Karpas-422 (cell line): ENCODE measurements at places on chromosomes 2 and 18. TPM values are rescaled to one million over a fixed set of nuclear protein-coding genes. Genes with fewer than 3 reads are reported as not detected.

DSG4 gene
- total RNA-seq = 4.5 and 8.3 TPM in 2 replicates

DNA sequence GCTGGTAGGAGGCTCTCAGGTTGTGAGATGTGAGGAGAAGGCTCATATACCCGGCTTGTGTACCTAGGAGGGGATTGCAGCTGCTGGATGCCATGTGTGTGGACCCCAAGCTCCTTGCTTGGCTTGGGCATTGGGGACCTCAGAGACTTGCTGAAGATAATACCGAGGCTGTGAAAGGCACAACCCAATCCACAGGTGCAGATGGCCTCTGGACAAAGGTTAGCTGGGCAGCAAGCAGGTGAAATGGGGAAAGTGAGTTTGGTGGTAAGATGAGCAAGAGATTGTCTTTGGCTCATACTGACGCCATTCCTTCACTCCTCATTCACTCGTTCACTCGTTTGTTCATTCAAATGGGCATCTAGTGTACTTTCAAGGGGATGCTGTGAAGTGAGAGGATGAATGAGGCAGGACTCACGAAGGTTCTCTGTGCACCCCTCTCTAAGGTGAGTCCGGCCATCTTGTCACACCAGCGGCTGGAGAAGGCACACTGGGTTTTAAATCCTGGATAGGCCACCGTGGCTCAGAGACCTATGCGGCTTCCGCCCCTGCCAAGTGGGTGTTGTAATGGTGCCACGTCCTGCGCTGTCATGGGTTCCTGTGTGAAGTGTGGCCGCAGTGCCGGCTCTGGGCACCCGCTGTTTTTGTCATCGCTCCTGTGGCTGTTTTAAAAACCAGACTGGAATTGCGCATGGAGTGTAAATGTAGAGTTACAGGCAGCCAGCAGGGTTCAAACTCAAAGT lies 13.7 kb downstream of the FBLN7 start:
- no peak for DNase-seq

GRCh38 chr2:238469155-238469554 lies 42.4 kb downstream of the ASB1 start:
- no peak for DNase-seq

- no peak for DNase-seq
Measured at GRCh38 chr18:74265546-74266098, 26.1 kb downstream of the CYB5A start.

DNA sequence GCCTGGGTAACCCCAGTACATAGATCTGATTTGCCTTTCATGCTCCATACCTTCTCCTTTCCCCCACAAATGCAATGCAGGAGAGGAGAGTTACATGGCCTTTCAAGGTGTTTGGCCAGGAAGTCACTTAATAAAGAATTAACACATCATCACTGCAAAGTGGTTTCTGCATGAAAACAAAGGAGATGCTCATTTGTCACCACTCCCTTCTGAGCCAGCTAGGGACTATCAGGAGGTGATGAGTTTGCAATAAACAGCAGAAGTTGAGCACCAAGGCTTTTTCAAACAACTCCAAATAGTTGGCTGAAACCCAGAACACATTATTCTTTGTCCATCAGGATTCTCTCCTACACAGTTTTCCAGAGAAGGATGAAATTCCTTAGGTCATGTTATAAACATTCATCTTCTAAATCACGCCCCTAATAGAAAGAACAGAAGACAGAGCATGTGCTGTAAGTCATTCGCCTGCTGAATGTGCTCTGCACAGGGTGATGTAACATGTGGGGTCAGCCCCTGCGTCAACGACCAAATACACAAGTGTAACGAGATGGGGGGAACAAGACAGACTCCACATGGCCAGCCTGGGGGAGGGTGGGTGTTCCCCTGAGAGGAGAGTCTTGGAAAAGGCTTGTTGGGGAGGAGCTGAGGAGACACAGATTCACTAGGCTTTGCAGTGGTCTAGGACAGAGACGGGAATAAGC lies 87.3 kb upstream of the RMDN2 start:
- no peak for DNase-seq

GRCh38 chr2:209146682-209147320 lies 277.0 kb upstream of the MAP2 start:
- no peak for DNase-seq

LDLRAD4 gene
- total RNA-seq = 204 and 269 TPM in 2 replicates

GRCh38 chr2:134306521-134306920 lies 52.6 kb downstream of the MGAT5 start:
- no peak for DNase-seq

BCL11A gene
- total RNA-seq = 159 and 190 TPM in 2 replicates

DNA sequence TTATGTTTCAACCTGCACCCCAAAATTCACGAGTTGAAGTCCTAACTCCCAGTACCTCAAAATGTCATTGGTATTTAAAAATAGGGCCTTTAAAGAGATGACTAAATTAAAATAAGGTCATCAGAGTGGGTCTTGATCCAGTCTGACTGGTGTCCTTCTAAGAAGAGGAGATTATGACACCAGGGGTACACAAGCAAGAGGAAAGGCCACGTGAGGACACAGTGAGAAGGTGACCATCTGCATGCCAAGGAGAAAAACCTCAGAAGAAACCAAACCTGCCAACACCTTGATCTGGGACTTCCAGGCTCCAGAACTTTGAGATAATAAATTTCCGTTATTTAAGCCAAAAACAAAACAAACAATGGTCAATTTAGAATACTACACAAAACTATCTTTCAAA lies 22.6 kb downstream of the ROCK2 start:
- no peak for DNase-seq

ASNSD1 gene
- total RNA-seq = 35.4 and 43.8 TPM in 2 replicates

MYO7B gene
- total RNA-seq = 0.94 and 3.0 TPM in 2 replicates

DNA sequence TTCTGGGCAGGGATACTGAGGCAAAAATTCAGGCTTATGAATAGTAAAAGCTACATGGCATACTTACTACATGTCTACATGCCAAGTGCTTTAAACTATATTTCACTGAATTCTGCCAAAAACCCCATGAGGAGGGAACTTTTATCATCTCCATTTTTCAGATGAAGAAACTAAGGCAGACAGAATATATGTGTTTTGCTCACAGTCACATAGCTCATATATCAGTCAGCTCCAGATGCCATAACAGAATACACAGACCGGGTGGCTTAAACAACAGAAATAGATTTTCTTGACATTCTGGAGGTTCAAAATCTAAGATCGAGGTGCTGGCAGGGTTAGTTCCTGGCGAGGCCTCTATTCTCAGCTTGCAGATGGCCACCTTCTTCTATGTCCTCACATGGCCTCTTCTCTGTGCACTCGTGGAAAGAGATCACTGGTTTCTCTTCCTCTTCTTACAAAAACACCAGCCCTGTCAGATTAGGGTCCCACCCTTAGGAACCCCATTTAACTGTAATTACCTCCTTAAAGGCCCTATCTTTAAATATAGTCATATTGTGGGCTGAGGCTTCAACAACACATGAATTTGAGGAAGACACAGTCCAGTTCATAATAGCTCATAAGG lies 27.1 kb upstream of the CREB1 start:
- peak; percentile 63 for DNase-seq

IL1B gene
- not detected in 2 replicates for total RNA-seq

MPP4 gene
- 0.45 TPM in 1 of 2 replicates, not detected in the other for total RNA-seq

YES1 gene
- not detected in 2 replicates for total RNA-seq

DNA sequence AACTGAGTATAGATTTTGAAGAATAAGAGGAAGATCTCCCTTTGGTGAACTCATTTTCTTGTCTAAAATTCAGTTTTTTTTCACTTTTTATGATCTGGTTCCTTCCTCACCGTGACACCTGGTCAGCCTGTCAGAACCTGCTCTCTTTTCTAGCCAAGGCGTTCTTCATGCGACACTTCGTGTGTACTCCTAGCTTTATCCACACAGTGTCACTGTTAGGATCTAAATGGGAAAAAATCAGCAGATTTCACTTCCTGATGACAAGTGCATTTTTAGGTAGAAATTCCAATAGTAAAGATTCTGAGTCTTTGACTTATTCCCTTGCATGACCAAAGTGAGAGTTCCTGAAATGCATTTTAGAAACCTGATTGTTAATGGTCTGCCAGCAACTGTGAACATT lies 89.8 kb downstream of the KLHL14 start:
- no peak for DNase-seq
